ENCODE measurements at places on chromosomes 3 and 15.

DNA sequence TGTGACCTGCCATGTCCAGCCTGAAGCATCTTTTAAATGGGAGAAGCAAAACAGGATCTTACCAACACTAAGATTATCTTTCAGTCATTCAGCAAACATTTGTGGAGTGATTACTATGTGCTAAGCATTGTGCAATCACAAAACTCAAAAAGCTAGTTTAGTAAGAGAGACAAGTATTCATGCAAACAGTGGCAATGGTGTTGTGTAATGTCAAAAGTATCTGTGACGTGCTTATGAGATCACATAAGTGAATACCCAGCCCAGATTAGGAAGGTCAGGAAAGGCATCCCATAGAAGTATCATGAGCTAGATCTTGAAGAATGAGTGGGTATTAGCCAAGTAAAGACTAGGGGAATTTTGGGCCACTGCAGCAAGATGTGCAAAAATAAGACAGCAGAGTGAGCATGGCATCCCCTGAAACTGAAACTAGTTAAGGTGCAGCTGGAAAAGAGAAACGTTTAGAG is 32.1 kb downstream of the SEC62 start:
- no peaks in the 10 kb centered on the region for H3K27me3 ChIP-seq
- H3K36me3 ChIP-seq = peaks cover 28% of the 10 kb centered on the region
- no peak for DNase-seq
- H3K4me3 ChIP-seq = no peak overlapping the region

DNA sequence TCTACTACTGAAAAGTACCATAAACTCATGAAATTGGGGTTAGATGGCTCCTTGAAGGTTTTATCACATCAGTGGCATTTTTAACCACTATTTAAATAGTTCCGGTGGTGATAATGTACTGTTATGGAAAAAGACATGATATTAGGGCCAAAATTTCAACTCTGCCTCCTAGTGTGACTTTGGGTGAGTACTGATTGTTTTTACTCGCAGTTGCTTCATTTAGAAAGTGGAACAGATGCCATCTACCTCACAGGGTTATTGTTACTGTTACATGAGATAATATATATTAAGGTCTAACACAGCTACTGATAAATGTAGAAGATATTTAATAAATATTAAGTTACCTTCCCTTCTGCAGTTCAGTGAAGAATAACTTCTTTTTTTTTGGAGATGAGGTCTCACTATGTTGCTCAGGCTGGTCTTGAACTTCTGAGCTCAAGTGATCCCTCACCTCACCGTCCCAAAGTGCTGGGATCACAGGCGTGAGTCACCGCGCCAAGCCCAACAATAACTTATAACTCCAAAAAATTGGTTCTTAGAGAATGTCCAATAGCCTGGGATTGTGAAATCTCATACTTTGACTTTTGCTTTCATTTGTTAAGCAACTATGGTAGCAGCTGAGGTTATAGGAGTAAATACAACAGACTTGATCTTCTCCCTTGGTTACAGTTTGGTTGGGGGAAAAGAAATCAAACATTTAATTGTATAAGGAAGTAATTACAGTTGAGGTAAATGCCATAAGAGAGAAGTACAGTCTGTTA is 48.3 kb downstream of the MEF2A start:
- no peak for DNase-seq
- no peak overlapping the region for H3K4me3 ChIP-seq
- peaks cover 6% of the 10 kb centered on the region for H3K36me3 ChIP-seq
- no peaks in the 10 kb centered on the region for H3K27me3 ChIP-seq

DNA sequence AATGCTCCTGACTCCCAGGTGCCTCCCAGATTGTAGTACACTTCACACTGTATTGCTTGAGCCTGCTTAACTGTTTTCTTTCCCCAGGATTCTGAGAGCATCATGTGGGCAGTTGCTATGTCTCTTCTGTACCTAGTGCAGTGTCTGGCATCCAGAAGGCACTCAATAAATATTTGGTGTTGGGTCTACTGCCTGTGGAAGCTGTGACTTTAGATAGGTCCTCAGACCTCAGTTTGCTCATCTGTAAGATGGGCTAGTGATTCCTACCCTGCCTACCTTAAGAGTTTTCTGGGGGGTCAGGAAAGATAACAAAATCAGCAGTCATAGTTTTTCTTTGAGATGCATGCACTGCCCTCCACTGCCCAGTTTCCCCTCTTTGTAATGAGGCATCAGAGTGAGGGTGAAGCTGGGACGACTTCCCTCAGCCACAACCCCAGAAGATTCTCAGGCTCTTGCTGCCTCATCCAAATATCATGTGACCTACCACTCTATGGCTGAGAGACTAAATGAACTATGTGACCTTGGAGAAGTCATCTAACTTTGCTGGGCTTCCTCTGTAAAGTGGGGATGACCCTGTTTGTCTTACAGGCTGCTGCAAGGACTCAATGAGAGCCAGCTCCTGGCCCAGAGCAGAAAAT is 50.4 kb downstream of the ATP2B2 start:
- no peaks in the 10 kb centered on the region for H3K4me1 ChIP-seq
- H3K4me3 ChIP-seq = no peak overlapping the region
- DNase-seq = no peak
- no peaks in the 10 kb centered on the region for H3K36me3 ChIP-seq
- H3K27ac ChIP-seq = no peak overlapping the region

- peaks cover 4% of the 10 kb centered on the region for H3K36me3 ChIP-seq
- H3K4me1 ChIP-seq = peaks cover 47% of the 10 kb centered on the region
- no peaks in the 10 kb centered on the region for H3K27me3 ChIP-seq
- H3K27ac ChIP-seq = no peak overlapping the region
These were observed 89.0 kb downstream of the NFKBIZ start for GRCh38 chr3:101938262-101938847.

DNA sequence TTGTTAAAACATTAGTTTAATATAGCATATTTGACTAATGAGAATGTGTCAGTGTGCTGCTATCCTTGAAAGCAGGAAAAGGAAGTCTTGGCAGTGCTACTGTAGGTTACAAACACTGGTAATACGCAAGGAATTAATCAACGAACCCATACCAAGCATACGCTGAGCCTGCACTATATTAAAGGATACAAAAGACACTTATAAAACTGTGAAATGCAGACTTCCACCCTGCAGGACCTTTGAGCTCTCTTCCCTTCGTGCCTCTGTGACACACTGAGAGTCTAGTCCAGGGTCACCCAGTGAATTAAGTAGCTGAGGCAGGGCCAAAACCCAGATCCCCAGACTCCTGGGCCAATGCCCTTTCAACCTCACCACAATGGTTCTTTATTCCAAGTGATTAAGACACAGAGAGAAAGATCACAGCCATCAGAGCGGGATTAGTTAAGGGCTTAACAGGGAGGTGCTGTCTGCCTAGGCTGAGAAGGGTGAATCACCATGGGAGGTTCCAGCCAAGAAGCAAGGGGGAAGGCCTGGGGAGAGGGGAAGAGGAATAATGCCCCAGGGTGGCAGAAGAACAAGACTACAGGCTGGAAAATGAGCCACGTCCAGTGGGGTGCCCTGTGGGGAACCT is 6.8 kb downstream of the ANXA2 start:
- peaks cover 58% of the 10 kb centered on the region for H3K36me3 ChIP-seq
- H3K27me3 ChIP-seq = no peaks in the 10 kb centered on the region
- no peak overlapping the region for H3K27ac ChIP-seq
- DNase-seq = no peak

DNA sequence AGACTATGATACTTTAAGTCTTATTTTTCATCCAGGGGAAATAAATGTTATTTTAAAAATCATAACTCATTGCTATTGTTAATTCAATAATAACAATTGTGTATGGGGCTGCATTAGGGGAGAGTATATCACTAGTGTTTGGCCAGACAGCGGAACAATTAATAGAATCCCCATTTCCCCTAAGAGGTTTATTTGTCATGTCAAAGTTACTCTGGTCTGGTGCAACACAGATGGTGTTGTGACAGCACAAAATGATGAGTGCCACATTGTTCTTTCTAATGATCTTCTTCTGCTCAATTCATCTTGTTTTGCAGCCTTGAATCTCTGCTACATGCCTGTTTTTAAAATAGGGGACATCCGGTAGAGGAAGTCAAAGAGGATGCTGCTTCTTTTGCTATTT is 351.6 kb downstream of the NSUN3 start:
- no peaks in the 10 kb centered on the region for H3K4me1 ChIP-seq
- H3K4me3 ChIP-seq = no peak overlapping the region
- no peaks in the 10 kb centered on the region for H3K27me3 ChIP-seq
- H3K36me3 ChIP-seq = no peaks in the 10 kb centered on the region
- no peak for DNase-seq

DNA sequence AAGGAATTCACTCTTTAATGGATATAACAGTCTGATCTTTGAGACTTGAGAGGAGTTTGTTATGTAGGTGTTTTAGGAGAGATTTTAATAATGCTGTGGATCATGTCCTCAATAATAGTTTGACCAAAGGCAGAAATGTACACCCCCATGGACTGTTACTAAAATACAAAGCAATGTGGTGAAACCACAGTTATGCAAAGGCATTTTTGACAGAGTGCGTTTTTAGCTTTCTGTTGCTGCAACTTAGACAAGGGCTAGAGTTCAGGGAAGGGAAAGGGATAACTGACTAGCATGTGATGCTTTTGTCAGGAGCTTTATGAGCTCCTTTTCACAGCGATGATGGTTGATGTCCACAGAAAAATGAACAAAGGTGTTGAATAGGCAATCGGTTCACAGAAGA is 3.6 kb upstream of the STARD5 start:
- peaks cover 28% of the 10 kb centered on the region for H3K4me1 ChIP-seq
- DNase-seq = no peak
- peaks cover 1% of the 10 kb centered on the region for H3K36me3 ChIP-seq
- no peak overlapping the region for H3K4me3 ChIP-seq
- H3K27me3 ChIP-seq = peaks cover 9% of the 10 kb centered on the region

DNA sequence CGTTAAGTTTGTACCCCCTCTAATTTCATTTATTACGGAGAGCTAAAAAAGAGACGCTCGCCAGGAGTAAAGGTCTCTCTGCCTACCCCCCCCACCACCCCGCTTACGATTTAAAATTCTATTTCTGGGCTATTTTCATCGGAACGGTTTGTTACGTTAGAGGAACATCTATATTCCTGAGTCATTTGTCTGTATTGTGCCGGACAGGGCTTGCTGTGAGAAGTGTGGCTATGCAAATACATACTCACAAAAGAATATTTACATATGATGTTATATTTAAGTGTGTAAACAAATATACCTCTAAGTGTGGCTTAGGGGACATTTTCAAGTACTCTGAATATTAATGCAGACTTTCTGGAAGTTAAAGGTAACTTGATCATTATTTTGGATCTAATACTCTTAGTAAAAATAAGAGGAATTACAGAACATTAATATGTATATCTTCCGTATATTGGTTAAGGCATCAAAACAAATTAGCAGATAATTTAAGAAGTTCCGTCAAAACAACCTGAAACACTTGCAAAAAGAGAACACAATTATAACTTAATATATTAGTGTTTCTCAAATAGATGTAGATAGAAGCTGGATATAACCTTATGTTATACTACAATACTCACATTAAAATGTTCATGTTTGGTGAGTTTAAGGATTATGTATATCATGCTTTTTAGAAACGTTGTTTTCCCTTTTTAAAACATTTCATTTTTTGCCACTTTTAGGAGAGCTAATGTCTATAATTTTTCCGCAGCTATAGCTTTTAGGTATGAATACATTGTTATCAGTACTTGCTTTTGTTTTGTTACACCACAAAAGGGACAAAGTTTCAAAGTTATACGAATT is 1.6 kb upstream of the SHOX2 start:
- peaks cover 17% of the 10 kb centered on the region for H3K36me3 ChIP-seq
- H3K4me3 ChIP-seq = peak overlapping the region; percentile 14
- H3K27ac ChIP-seq = peak overlapping the region; percentile 63
- DNase-seq = no peak
- peaks cover 68% of the 10 kb centered on the region for H3K27me3 ChIP-seq

GRCh38 chr3:3227640-3228039 is 48.1 kb upstream of the CRBN start:
- H3K4me3 ChIP-seq = no peak overlapping the region
- H3K36me3 ChIP-seq = no peaks in the 10 kb centered on the region
- H3K27ac ChIP-seq = no peak overlapping the region
